ENCODE measurements at places on chromosomes 6 and 20.

DNA sequence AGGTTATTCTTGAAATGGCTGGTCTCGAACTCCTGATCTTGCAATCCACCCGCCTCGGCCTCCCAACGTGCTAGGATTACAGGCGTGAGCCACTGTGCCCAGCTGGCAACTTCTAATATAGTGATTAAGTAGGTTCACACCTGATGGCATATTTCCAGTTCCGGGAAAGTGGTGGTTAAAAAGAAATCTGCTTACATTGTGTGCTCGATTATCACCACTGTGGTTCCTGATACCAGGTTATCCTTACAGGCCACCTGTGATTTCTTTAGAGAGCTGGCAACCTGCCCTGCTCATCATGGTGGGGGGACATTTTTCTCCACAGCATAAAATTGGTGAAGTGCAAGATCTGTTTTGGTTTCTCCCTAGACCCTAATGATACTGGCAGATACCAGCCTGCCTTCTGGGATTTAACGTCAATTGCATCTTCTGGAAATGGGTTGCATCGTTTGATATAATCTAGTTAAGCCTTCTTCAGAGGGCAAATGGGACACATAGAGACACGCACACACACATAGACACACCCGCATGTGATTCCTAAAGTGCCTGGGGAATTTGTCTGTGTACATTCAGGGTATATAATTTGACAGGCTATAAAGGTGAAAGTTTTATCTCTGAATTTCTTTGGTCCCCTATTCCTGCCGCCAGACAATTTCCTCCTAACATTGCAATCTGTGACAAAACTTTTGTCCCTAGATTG lies 49.7 kb upstream of the CITED2 start:
- DNase-seq: no peak

- no peak for DNase-seq
These were observed 162.4 kb downstream of the ID4 start for GRCh38 chr6:19999319-20000191.

GRCh38 chr6:165889636-165890403 lies 226.8 kb upstream of the PDE10A start:
- no peak for DNase-seq

- no peak for DNase-seq
These were observed 1368.8 kb upstream of the ADGRB3 start for GRCh38 chr6:67265996-67266921.

- no peak for DNase-seq
These were observed 104.5 kb downstream of the SMLR1 start for GRCh38 chr6:130931683-130932082.

Measured in activated gamma-delta T cell (primary cell).